Astrocyte (in vitro differentiated cells and primary cell): ENCODE measurements at places on chromosomes 5 and 9.

GRCh38 chr5:78242001-78242400, 52.5 kb downstream of the AP3B1 start:
- no peaks in the 10 kb centered on the region for H3K27me3 ChIP-seq
- peaks cover 5% of the 10 kb centered on the region for H3K4me1 ChIP-seq
- no peak overlapping the region for H3K27ac ChIP-seq
- H3K4me3 ChIP-seq = no peak overlapping the region
- DNase-seq = no peak

- DNase-seq = no peak
- H3K27ac ChIP-seq = no peak overlapping the region
- H3K4me1 ChIP-seq = no peaks in the 10 kb centered on the region
These were observed 69.3 kb downstream of the NTNG2 start for GRCh38 chr9:132231019-132231701.

DNA sequence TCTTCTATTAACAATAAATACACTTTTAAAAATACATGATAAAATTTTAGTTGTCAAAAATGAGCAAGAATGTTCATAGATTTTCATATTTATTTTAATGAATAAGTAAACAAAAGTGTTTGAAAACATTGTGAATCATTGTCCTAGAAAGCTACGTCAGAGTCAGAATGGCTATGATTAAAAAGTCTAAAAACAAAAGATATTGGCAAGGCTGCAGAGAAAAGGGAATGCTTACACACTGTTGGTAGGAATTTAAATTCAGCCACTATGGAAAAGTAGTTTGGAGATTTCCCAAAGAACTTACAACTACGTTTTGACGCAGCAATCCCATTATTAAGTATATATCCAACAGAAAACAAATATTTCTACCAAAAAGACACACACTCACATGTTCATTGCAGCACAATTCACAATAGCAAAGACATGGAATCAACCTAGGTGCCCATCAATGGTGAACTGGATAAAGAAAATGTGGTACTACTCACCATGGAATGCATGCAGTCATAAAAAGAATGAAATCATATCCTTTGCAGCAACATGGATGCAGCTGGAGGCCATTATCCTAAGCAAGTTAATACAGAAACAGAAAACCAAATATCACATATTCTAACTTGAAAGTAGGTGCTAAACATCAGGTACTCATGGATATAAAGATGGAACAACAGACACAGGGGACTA, 49.2 kb upstream of the FBXL17 start:
- no peak overlapping the region for H3K27ac ChIP-seq
- no peak for DNase-seq
- peaks cover 6% of the 10 kb centered on the region for H3K4me1 ChIP-seq
- H3K4me3 ChIP-seq = no peak overlapping the region
- H3K27me3 ChIP-seq = no peaks in the 10 kb centered on the region

DNA sequence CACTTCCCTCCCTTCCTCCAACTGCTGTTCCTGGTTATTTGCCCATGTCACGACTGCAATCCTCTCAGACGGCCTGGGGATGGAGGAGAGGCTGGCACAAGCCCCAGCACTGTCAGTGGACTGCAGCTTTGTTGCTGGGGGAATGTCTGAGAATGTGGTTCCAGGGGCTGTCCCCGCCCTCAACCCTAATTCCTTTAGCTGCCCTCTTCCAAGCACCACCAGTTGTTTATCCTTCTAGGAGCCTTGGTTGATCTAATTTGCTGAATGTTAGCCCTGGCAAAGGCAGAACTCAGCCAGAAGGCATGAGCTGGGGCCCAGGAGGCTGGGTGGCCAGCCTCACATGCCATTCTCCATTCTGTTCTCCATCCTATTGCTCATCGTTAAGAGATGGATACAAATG, 51.6 kb downstream of the ADAM19 start:
- H3K4me3 ChIP-seq = no peak overlapping the region
- H3K36me3 ChIP-seq = peaks cover 53% of the 10 kb centered on the region
- DNase-seq = peak; percentile 23
- peaks cover 8% of the 10 kb centered on the region for H3K4me1 ChIP-seq
- no peaks in the 10 kb centered on the region for H3K27me3 ChIP-seq
- H3K27ac ChIP-seq = no peak overlapping the region

- no peaks in the 10 kb centered on the region for H3K4me1 ChIP-seq
- H3K4me3 ChIP-seq = no peak overlapping the region
- no peak overlapping the region for H3K27ac ChIP-seq
- no peaks in the 10 kb centered on the region for H3K27me3 ChIP-seq
- DNase-seq = no peak
- H3K36me3 ChIP-seq = peaks cover under 1% of the 10 kb centered on the region
These were observed 46.4 kb downstream of the RBM27 start for GRCh38 chr5:146249801-146250200.

GRCh38 chr5:135975122-135975521, 20.3 kb upstream of the LECT2 start:
- H3K4me1 ChIP-seq = peaks cover 8% of the 10 kb centered on the region
- no peak overlapping the region for H3K4me3 ChIP-seq
- H3K27ac ChIP-seq = no peak overlapping the region
- H3K27me3 ChIP-seq = no peaks in the 10 kb centered on the region
- no peaks in the 10 kb centered on the region for H3K36me3 ChIP-seq
- DNase-seq = no peak

- no peaks in the 10 kb centered on the region for H3K4me1 ChIP-seq
- H3K36me3 ChIP-seq = peaks cover 27% of the 10 kb centered on the region
- no peak overlapping the region for H3K4me3 ChIP-seq
- no peaks in the 10 kb centered on the region for H3K27me3 ChIP-seq
- no peak overlapping the region for H3K27ac ChIP-seq
These were observed 37.2 kb downstream of the GPR107 start for GRCh38 chr9:130090915-130091314.

DNA sequence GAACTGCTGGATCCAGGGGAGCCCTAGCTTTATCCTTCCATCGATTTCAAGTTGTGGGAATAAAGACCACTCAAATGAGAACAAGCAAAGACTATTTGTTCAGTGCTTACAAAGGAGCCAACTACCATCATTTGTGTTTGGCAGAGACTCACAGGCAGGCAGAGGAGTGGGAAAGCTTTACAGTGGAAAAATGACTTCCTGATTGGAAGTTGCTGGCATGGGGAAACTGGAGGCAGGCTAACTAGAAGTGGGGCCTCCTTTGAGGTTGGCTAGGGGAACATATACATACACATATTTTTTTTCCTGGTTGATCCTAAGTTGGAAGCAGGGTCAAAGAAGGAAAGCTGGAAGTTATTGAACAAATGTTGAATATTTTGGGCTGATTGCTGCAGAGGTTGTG, 121.7 kb downstream of the ACTBL2 start:
- H3K4me3 ChIP-seq = no peak overlapping the region
- no peak for DNase-seq
- no peak overlapping the region for H3K27ac ChIP-seq
- peaks cover 2% of the 10 kb centered on the region for H3K4me1 ChIP-seq

DNA sequence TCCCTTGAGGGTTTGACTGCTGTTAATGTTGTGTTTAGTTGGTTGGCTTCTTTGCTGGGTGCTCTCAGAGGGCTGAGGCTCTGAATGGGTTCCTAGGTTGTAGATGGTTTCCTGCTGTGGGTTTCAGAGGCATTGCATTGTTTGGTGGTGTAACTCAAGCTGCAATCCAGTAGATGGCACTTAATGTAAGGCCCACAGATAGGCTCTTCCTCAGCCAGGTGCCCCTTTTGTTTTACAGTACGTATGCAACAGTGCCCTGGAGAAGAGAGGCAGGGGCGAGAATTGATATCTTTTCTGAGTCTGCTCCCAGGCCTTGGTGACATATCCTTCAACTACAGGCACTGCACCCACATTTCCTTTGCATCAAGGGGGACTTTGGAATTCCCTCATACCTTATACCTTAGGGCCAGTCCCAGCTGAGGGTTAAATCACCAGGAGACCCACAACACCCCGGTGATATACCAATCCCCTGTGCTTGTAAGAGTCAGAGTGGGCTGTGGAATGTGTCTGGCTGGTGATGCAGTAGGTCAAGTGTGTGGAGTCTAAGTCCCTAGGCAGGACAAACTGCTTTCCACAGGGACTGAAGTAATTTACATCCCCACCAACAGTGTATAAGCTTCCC, 7.0 kb upstream of the UGT3A2 start:
- no peak overlapping the region for H3K4me3 ChIP-seq
- no peak for DNase-seq
- H3K4me1 ChIP-seq = no peaks in the 10 kb centered on the region
- no peaks in the 10 kb centered on the region for H3K36me3 ChIP-seq

GRCh38 chr5:6508931-6509330, 60.3 kb downstream of the UBE2QL1 start:
- H3K27ac ChIP-seq = no peak overlapping the region
- H3K27me3 ChIP-seq = no peaks in the 10 kb centered on the region
- no peaks in the 10 kb centered on the region for H3K4me1 ChIP-seq

GRCh38 chr5:159021901-159022556, 77.7 kb downstream of the EBF1 start:
- peak overlapping the region; percentile 3 for H3K27ac ChIP-seq
- peaks cover 16% of the 10 kb centered on the region for H3K4me1 ChIP-seq
- H3K36me3 ChIP-seq = no peaks in the 10 kb centered on the region
- H3K4me3 ChIP-seq = no peak overlapping the region
- peak; percentile 75 for DNase-seq
- no peaks in the 10 kb centered on the region for H3K27me3 ChIP-seq

GRCh38 chr9:124342776-124343485, 72.3 kb downstream of the PSMB7 start:
- peaks cover 14% of the 10 kb centered on the region for H3K36me3 ChIP-seq
- DNase-seq = peak; percentile 86
- H3K27me3 ChIP-seq = no peaks in the 10 kb centered on the region
- no peak overlapping the region for H3K4me3 ChIP-seq
- H3K27ac ChIP-seq = peak overlapping the region; percentile 70

- no peak overlapping the region for H3K27ac ChIP-seq
- no peaks in the 10 kb centered on the region for H3K36me3 ChIP-seq
- H3K4me3 ChIP-seq = no peak overlapping the region
- no peaks in the 10 kb centered on the region for H3K4me1 ChIP-seq
- H3K27me3 ChIP-seq = no peaks in the 10 kb centered on the region
- DNase-seq = no peak
These were observed 422.6 kb downstream of the MAN2A1 start for GRCh38 chr5:110112348-110112747.

DNA sequence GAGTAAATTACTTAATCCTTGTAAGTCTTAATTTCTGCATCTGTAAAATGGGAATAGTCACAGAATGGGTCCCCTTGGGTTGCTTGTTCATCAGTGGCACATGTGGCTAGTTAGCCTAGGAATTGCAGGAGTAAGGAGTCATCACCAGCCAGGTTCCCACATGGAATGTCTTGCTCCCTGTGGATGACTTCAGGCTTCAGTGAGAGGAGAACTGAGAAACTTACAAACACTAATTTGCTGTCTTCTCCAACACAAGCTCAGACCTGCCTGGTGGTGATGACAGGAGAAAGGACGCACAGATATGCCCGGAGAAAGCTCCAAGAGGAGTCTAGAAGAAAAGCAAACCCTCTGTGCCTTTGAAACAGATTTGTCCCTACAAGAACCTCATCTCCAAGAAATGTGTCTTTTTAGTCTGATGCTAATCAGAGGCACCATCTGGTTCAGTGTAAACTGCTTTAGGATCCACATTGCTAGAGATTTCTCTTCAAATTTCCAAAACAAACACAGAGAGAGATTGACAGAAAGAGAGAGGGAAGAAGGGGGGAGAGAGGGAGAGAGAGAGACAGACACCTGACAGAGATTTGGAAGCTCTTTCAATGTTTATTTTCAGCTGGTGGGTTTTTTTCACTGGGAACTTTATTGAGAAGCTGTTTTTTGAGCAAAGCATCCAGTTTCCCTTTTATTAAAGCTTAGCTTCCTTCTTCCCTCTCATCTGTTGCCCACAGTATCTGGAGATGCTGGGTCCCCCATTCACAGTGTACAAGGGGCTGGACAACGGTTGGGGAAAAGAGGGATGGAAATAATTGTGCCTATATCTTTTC, 128.3 kb downstream of the DOCK2 start:
- H3K27me3 ChIP-seq = no peaks in the 10 kb centered on the region
- no peak overlapping the region for H3K27ac ChIP-seq
- H3K4me3 ChIP-seq = no peak overlapping the region
- no peaks in the 10 kb centered on the region for H3K36me3 ChIP-seq
- peaks cover 29% of the 10 kb centered on the region for H3K4me1 ChIP-seq
- peak; percentile 63 for DNase-seq

- DNase-seq = peak; percentile 61
- no peak overlapping the region for H3K27ac ChIP-seq
- H3K4me1 ChIP-seq = peaks cover 11% of the 10 kb centered on the region
These were observed 80.8 kb downstream of the FAM81B start for GRCh38 chr5:95471942-95472341.

DNA sequence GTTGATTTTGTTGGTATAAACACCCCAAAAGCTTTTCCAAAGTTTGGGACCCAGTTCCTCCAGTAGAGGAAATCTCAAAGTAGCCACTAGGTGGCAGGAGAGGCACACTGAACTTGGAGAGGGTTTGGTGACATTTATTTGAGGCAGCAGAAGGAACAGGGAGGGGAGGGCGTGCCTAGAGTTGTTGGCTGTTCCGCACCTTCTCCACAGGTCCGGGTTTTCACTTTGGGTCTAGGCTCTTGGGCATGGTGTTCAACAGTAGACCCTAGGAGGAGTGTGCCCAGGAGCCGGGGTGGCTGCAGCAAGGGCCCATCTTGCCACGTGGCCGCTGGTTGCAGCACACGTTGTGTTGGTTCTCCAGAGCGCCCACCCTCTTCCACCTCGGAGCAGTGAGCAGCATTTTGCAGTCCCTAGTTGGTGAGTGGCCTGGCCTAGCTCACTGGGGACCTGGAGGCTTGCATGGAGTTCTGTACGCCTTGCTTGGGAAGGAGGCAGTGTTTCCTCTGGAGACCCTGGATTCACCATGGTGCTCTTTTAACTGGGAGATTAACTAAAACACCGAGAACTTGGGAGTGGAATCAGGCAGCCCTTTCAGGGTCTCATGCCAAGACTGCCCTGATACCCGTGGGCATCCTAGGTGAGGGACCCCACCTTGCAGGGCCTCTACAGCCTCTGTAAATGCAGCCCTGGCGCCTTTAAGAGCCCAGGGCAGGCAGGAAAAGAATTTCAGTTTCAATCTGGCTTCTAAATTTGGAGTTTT, 28.2 kb downstream of the PTPA start:
- peaks cover 3% of the 10 kb centered on the region for H3K36me3 ChIP-seq
- no peaks in the 10 kb centered on the region for H3K27me3 ChIP-seq
- H3K27ac ChIP-seq = peak overlapping the region; percentile 100
- peak; percentile 67 for DNase-seq
- peak overlapping the region; percentile 53 for H3K4me3 ChIP-seq
- peaks cover 60% of the 10 kb centered on the region for H3K4me1 ChIP-seq

GRCh38 chr5:175714479-175715085, 56.7 kb downstream of the HRH2 start:
- no peaks in the 10 kb centered on the region for H3K4me1 ChIP-seq
- no peak overlapping the region for H3K27ac ChIP-seq
- DNase-seq = no peak
- H3K4me3 ChIP-seq = no peak overlapping the region
- no peaks in the 10 kb centered on the region for H3K27me3 ChIP-seq

DNA sequence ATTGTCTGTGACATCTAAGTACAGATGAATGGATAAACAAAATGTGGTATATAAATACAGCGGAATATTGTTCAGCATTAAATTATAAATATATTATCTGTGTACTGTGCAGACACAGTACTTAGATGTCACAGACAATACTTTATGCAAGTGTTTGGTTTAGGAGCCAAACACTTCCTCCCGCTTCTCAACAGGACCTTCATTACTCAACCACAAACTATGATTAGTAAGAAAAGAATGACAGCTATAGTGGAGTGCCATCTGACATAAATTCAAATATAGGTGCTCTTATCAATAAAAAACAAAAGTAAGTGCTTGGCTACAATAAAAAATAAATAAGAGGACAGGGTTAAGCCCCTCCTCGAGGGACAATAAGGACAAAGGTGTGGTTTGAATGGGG, 38.9 kb upstream of the STX17 start:
- H3K36me3 ChIP-seq = no peaks in the 10 kb centered on the region
- no peak overlapping the region for H3K27ac ChIP-seq
- H3K27me3 ChIP-seq = no peaks in the 10 kb centered on the region
- no peak overlapping the region for H3K4me3 ChIP-seq
- H3K4me1 ChIP-seq = no peaks in the 10 kb centered on the region
